ENCODE measurements at places on chromosomes 3 and 15.
A peak's percentile ranks its signal among the peaks of the same experiment; 100 is the strongest.

GRCh38 chr15:62833646-62834045 lies 208.9 kb upstream of the TPM1 start:
- no peak for DNase-seq

GRCh38 chr3:139491966-139492365 lies 15.7 kb upstream of the RBP2 start:
- DNase-seq: no peak

DNA sequence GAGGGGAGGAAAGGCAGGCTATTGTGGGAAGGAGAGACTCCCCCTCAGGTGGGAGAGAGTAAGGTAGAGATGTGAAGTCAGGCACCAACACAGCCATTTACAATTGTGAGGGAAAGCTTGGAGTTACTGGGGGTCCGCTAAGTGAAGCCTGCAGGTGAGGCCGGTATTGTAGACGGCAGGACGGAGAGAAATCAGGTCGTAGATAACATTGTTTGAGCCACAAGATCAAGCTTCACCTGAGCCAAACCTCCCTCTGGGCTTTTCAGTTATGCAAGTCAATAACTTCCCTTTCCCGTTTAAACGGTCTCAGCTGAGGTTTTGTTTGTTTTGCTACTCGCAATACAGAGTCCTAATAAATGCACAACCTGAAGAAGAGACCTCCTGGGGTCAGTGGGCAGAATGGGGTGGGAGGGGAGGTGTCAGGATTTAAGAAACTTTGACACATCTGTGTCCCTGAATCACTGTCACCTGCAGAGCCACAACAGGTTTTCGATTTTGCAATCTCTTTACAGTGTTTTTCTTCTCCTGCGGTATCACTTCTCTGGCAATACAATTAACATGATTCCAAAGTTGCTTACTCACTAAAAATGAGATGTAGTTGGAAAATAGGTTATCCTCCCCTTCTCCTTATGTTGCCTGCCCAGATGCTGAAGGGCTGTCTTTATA lies 72.0 kb upstream of the GLCE start:
- no peak for DNase-seq

- DNase-seq: no peak
Observed at GRCh38 chr15:35876762-35877161, 330.8 kb upstream of the DPH6 start.

DNA sequence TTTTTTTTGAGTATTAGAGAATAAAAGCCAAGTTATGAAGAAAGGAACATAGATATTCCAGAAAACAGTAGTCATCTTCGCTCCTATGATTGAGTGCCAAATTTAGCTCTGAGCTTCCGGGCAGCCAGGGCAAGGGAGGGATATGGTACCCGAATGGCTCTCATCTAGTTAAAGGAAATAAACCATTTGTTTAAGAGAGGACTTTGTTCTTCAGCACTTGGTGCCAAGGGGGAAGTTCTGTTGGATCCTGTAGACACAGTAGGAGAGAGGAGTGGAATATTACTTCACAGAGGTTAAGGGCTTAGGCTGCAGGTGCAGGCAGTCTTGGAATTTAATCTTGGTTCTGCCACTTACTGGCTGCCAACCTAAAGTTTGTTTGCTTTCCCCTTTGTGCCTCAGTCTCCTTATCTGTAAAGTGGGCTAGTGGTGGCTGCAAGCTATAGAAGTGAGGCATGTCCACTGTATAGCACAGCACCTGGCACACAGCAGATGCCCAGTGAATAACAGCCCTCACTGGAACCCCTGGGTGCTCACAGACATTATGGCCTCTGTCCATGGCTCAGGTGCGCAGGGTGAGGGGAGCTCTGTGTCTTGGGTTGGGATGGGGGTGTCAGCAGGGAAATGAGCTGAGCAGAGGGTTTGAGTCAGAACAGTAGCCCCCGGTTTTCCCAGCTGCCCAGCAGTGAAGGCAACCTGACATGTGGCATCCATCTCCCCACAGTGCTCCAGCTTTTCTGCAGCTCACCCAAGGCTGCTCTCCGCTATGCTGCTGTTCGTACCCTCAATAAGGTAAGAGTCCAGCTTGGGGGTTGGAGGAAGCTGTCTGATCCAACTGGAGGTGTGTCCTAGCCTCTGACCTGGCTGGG lies 10.4 kb downstream of the COPG1 start:
- DNase-seq: no peak

- no peak for DNase-seq
Observed at GRCh38 chr3:112132554-112132953, 494 bp downstream of the GCSAM start.

DNA sequence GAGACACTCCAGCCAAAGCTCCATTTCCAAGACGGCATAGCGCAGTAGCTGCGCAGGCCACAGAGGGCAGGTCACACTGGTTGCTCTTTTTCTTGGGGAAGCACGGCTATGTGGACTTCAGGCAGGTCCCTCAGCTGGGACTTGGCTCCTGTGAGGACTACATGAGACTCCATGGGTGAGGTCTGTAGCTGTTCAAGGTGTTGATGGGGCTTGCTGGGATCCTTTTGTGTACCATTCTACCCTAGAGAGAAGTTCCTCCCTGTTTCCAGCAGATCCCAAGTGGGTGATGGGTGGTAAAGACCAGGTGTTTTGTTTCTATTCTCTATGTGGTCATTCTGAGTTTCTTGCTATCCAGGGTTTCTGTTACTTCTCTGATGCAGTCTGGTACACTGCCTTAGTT lies 183.3 kb downstream of the LPP start:
- DNase-seq: no peak

DNA sequence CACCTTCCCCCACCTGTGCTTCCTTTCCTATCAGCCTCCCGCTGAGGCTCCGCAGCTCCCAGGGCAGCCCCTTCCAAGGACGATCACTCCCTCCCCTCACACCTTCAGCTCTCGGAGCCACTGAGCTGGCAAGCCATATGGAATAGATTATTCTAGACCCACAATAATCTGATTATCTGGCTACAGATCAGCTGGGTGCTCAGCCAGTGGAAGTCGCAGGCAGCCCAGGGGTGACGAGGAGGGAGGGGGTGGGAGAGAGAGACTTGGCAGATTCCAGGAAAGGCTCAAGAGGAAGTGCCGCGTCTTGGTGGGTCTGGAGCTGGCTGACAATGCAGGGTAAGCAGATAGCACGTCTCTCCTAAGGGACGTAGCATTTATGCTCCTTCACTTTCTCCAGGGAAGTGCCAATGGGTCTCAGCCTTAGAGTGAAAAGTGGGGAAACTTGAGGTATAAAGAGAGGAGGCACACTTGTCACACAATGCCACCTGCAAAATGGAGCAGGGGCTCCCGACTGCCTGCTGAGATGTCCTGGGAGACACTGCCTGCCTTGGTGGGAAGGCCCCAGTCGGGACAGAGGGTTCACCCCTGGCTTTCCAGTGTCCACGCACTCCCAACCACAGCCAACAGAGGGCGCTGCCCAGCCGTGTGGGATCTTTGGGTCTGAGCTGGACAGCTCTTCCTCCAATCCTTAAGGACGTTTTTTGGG lies 9.4 kb upstream of the MESP1 start:
- DNase-seq: peak; percentile 72

DNA sequence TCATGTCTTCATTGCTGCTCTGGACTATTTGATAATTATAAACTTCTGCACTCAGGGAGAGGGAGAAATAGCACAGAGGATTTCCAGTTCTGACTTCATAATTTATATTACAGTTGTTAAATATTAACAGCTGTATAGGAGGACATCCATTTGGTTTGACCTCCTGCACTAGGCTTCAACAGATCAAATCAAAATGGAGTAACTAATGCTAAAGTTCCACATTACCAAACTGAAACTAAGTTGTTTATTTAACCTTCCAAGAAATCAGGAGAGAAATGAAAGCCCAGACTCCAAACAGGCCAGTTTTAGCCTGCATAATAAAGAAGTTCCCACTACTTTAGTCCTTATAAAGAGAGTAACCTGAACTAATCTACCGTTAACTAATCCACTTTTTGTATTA lies 4.6 kb downstream of the PLSCR2 start:
- no peak for DNase-seq

DNA sequence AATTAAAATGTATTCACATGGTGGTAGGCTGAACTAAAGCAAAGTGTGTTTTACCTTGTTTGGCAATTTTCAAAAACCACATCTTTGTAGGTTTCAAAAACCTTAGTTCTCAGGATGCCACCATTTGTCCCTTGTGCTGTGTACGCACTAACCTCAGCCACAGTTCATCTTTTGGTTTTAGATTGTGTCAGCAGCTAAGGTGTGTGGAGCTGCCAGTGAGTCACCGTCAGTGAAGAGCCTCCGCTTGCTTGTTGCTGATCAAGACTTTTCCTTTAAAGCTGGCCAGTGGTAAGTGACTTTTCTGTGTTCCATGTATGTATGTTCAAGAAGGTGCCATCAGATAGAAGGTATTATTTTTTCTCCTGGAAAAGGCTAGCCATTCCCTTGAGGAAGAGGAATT lies 21.1 kb downstream of the OXNAD1 start:
- DNase-seq: peak; percentile 73

DNA sequence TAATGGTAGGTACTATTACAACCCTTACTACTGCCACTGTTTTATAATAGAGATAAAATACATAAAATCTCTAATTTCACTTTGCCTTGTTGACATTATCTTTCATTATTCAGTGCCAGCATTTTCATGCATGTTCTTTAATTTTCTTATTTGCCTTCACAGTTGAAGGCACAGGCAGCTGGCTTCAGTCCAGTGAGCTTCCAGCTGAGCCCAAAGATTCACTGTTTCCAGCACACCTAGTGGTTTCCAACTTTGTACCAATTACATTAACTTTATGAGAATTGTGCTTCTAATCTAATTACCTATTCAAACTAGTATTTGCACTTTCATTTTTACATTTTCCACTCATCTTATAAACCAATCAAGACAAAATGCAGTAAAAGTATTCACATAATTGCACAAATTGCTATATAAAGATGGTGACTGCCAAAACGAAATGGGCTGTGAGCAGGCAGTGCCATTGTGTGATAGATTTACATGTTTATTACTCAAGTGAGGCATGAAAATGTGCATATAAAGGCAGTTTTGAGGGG lies 228.3 kb downstream of the MFSD1 start:
- DNase-seq: no peak

DNA sequence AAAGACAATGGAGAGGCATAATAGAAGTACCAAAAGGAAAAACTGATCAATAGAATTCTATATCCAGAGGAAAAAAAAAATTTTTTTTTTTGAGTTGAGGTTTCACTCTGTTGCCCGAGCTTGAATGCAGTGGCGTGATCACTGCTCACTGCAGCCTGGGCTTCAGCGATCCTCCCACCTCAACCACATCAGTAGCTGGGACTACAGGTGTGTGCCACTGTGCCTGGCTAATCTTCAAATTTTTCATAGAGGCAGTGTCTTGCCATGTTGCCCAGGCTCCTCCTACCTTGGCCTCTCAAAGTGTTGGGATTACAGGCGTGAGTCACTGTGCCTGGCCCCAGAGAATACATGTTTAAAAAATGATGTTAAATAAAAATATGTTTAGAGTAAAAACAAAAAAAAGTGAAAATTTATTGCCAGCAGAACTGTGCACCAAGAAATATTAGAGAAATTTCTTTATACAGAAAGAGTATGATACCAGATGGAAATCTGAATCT lies 154.3 kb upstream of the ZBTB20 start:
- DNase-seq: no peak

DNA sequence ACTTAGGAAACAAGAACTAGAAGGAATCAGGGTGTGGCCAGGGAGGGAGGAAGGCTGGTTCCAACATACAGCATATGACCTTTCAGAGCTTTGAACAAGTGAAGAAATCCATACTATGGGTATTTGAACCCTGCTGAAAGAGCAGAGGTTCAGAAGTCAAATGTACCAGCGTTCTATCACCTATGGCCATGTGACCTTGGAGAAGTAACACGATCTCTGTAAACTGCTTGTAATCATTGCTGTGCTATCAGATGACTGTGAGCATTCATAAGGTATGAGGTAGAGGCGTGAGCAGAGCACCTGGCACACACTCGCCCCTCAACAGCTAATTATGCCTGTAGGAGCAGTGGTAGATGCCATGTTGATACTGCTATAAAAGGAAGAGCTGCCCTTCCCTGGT lies 55.2 kb downstream of the KLHL6 start:
- no peak for DNase-seq

DNA sequence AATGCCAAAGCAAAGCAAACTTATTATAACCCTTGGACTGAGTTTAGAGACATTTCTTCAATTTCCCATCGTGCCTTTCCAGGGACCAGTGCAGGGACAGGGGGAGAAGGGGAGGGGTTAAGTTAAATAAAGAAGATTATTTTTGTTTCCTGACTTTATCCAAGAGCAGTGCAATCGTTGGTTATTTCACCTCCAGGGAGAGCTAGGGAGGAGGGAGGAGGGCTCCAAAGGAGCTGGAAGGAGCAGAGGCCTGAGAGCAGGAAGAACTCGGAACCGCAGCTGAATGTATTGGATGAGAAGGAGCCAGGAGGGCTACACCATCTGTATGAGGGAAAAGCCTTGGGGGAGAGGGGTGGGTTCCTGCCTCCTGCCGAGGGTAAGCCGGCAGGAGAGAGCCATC lies 20.7 kb downstream of the HAPLN3 start:
- DNase-seq: no peak

- no peak for DNase-seq
Observed at GRCh38 chr3:126450219-126450618, 25.5 kb downstream of the ZXDC start.

- DNase-seq: no peak
Observed at GRCh38 chr3:53032609-53033008, 13.3 kb downstream of the SFMBT1 start.
